ENCODE measurements at places on chromosomes 12 and 14.

DNA sequence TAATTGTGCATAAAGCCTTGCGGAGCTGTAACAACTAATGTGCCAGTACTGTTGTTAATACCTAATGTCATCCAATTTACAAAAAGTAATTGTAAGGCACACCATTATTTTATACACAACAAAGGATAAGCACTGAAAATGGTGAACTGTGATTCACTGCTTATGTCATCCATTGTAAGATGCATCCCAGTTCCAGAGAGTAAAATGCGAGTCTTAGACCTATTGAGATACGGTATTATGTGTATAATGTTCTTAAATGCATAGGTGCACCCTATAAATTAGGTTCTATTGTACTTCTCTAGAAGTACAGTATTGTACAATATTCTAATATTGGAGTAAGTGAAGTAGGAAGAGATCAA lies 406 bp downstream of the PARP2 start:
- DNase-seq: no peak

DNA sequence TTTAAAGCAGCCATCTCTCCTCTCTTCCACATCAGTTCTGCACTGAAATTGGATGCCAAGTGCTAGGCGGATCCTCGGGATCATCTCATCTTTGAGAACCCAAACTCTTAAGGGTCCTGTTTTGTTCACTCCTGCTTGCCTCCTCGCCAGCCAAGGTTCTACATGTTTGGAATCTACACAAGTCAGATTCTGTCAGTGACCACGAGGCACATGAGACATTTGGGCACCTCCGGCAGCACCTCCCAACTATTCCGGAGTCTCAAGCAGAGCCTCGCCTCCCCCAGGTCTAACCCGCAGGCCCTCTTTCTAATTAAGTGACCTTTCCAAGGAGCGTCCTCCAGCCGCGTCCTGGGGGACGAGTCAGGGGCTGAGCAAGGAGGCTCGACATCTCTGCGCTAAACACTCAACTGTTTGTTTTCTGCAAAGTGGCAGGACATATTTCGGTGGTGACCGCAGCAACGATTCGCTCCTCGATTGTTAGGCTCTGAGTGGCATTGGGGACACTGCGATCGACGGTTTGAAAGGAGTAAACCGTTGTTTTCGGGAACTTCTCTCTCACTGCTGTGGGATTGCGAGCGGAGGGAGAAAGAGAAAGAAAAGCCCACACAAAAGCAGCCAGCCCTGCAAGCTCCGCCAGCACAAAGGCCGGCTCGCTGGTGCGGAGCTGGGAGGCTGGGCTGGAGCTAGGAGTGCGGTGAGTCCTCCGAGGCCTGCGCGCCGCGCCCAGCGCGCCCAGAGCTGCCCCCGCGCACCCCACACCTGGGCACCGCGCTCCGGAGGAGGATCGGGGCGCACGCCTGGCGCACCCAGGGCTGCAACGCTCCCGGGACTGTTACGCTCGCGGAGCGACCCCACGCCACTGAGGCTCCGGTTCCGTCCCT lies 640 bp downstream of the ARMH4 start:
- DNase-seq: no peak

DNA sequence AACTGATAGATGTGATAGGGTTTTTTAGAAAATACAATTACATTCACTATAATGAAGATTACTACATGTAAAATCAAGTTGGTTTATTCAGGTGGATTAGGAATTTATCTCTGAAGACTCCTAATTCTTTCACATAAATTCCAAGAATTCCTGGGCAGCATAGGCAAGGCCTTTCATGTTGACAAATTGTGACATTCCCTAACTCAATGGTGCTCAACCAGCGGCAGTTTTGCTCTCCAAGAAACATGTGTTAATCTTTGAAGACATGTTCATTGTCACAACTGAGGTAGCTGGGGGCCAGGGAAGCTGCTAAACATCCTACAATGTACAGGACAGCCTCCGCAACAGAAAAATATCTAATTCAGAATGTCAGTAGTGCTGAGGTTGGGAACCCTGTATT lies 46.3 kb downstream of the PTPRQ start:
- no peak for DNase-seq

DNA sequence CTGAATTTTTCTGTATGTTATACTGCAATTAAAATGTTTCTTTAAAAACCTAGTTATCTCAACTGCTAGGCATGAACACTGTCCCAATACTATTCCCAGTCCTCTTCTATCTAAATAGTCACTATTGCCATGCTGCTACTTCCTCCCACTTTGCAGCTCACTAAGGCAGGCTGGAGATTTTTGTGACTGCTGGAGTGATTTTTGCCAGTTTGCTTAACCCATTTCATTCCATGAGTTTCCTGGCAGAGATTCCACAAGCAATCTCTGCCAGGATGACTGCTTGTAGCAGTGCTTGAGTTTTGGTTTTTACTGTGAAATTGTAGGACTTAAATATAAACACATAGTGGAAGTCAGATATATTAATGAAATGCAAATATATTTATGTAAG lies 80.8 kb downstream of the BHLHE41 start:
- no peak for DNase-seq

DNA sequence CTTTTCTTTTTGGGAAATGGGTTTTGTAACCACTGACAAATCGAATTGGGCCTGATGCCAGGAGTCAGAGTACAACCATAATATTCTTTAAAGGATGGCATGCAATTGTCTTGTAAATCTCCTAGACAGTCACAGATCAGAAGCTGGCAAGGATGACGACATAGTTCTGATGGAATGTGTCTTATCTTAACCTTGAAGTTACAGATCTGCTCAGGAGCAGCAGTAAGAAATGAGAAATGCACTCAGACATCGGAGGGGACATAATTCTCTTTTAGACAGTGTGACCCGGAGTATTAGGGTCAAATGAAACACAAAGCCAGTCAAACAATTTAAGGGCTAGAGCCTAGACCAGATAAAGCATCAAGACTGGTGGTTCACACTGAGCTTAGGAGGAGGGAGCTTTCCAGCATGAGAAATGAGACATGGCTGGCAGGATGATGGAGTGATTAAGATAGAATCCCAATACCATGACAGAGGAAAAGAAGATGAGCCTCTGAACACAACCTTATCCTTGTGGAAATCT lies 17.5 kb downstream of the CBX5 start:
- DNase-seq: no peak

DNA sequence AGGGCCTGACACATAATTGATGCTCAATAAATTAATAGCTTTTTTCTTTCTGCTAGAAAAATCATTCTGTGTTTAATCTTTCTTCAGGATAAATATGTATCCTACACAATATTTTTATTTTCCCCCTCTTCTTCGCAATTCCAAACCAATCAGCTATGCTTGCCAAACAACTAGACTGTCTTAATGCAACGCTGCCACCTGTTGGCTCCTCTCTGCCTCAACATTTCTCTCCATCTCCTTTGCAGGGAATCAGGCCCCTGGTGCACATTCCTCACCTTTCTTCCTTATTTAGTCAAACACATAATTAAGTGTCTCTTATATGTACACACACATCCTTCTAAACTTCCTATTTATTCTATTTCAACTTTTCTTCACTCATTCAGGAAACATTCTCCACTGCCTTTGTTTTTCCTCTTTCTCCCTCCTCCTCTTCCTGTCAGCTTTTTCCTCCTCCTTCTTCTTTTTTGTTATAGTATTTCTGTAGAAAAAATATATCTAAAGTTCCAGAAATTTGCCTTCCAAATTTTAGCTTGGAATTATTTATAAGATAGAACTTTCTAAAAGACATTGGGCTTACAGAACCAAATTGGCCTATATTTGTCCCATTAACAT lies 406.0 kb downstream of the PRKD1 start:
- no peak for DNase-seq

GRCh38 chr14:71610797-71611196 lies 321.4 kb upstream of the RGS6 start:
- no peak for DNase-seq

GRCh38 chr12:123772074-123772473 lies 10.0 kb downstream of the DNAH10 start:
- no peak for DNase-seq

DNA sequence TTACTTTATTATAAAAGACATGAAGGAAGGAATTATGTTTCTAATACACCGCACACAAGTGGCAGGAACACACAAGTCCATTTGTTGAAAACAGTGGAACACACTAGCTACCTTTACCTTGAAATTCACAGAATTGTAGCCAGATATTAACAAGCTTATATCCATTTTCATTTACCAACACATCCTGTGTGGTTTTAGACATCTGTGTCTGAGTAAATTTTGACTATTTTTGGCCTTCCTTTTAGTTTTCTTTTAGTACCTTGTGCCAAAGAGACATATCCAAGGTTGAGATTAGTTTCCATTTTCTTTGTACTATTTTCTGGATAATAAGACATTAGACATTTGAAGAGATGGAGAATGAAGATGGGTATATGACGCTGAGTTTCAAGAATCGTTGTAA lies at the start of gene KLRF2:
Gene KLRF2, plus strand, starts transcription at position 244 of the 400 bp plus-strand sequence. Its CDS starts 107 bp downstream, at position 351.
- no peak for DNase-seq
